Epithelial cell of proximal tubule (primary cell): ENCODE measurements at places on chromosomes 3 and 15. TPM values are rescaled to one million over a fixed set of nuclear protein-coding genes. Genes with fewer than 3 reads are reported as not detected.

HRH1 gene
- total RNA-seq: 3.1 and 7.3 TPM in 2 replicates

MORF4L1 gene
- total RNA-seq: 265 and 384 TPM in 2 replicates

PRTG gene
- total RNA-seq: 4.4 and 10.1 TPM in 2 replicates

SLC35G2 gene
- total RNA-seq: 6.8 and 7.6 TPM in 2 replicates

CLSTN2 gene
- 3.0 and 9.7 TPM in 2 replicates for total RNA-seq

ANKRD34C gene
- total RNA-seq: not detected in 2 replicates

CEMIP gene
- 0.06 and 0.07 TPM in 2 replicates for total RNA-seq

ACTRT3 gene
- total RNA-seq: 2.6 and 3.8 TPM in 2 replicates

FEZF2 gene
- not detected in 2 replicates for total RNA-seq

GABRB3 gene
- 0.58 and 0.80 TPM in 2 replicates for total RNA-seq

FBXO40 gene
- total RNA-seq: not detected in 2 replicates

FRMD4B gene
- 8.5 and 21.7 TPM in 2 replicates for total RNA-seq

CNTN4 gene
- total RNA-seq: 0.14 and 1.6 TPM in 2 replicates

LRRC15 gene
- total RNA-seq: not detected in 2 replicates

FAM3D gene
- not detected in 2 replicates for total RNA-seq

ISLR gene
- not detected in 2 replicates for total RNA-seq

TMC3 gene
- total RNA-seq: not detected in 2 replicates

CCR5 gene
- not detected in 2 replicates for total RNA-seq

ZNF501 gene
- total RNA-seq: 1.7 and 2.4 TPM in 2 replicates

UQCC5 gene
- total RNA-seq: 1.4 and 2.4 TPM in 2 replicates

FAM107A gene
- 0.22 and 1.3 TPM in 2 replicates for total RNA-seq

GP9 gene
- not detected in 2 replicates for total RNA-seq

GOLGA8G gene
- total RNA-seq: not detected in 2 replicates

ACP3 gene
- 0.46 TPM in 1 of 2 replicates, not detected in the other for total RNA-seq

VPS39 gene
- 15.9 and 29.1 TPM in 2 replicates for total RNA-seq

LDHAL6B gene
- total RNA-seq: not detected in 2 replicates

MUSTN1 gene
- not detected in 2 replicates for total RNA-seq

KCNH8 gene
- 0.40 TPM in 1 of 2 replicates, not detected in the other for total RNA-seq

FHIT gene
- total RNA-seq: 0.65 and 3.7 TPM in 2 replicates

PRKAR2A gene
- total RNA-seq: 23.5 and 30.4 TPM in 2 replicates

DTWD1 gene
- 9.9 and 10.6 TPM in 2 replicates for total RNA-seq

MAP6D1 gene
- total RNA-seq: 11.9 and 14.4 TPM in 2 replicates

PLSCR4 gene
- 0.36 and 0.63 TPM in 2 replicates for total RNA-seq

ALDH1L1 gene
- total RNA-seq: 0.06 and 0.29 TPM in 2 replicates

AP3B2 gene
- total RNA-seq: under 0.01 and 0.07 TPM in 2 replicates

LCMT2 gene
- total RNA-seq: 3.1 and 7.6 TPM in 2 replicates

SPESP1 gene
- total RNA-seq: 0.51 and 2.1 TPM in 2 replicates

CHRNA7 gene
- total RNA-seq: 0.94 and 1.5 TPM in 2 replicates

BSN gene
- under 0.01 and 0.46 TPM in 2 replicates for total RNA-seq

PODXL2 gene
- total RNA-seq: 28.9 TPM in 2 replicates

SLC27A2 gene
- 6.0 and 6.2 TPM in 2 replicates for total RNA-seq

AADACL2 gene
- total RNA-seq: not detected in 2 replicates

ACKR4 gene
- total RNA-seq: not detected in 2 replicates

MRAS gene
- total RNA-seq: 12.7 and 17.2 TPM in 2 replicates

THAP10 gene
- 6.5 and 9.1 TPM in 2 replicates for total RNA-seq

ST3GAL6 gene
- 1.8 and 3.9 TPM in 2 replicates for total RNA-seq

SCAANT1 gene
- not detected in 2 replicates for total RNA-seq

TEX55 gene
- total RNA-seq: 0.06 TPM in 1 of 2 replicates, not detected in the other

SLC2A2 gene
- total RNA-seq: not detected in 2 replicates

AVEN gene
- total RNA-seq: 25.3 and 29.5 TPM in 2 replicates

PLA1A gene
- 0.14 and 0.52 TPM in 2 replicates for total RNA-seq

PLSCR1 gene
- total RNA-seq: 47.8 and 124 TPM in 2 replicates

ENTPD3 gene
- 0.43 and 0.46 TPM in 2 replicates for total RNA-seq

SOX14 gene
- total RNA-seq: not detected in 2 replicates

PLSCR2 gene
- total RNA-seq: not detected in 2 replicates

SQOR gene
- total RNA-seq: 107 and 124 TPM in 2 replicates

TMEM212 gene
- not detected in 2 replicates for total RNA-seq
